ENCODE measurements at places on chromosomes 12 and 14.

DNA sequence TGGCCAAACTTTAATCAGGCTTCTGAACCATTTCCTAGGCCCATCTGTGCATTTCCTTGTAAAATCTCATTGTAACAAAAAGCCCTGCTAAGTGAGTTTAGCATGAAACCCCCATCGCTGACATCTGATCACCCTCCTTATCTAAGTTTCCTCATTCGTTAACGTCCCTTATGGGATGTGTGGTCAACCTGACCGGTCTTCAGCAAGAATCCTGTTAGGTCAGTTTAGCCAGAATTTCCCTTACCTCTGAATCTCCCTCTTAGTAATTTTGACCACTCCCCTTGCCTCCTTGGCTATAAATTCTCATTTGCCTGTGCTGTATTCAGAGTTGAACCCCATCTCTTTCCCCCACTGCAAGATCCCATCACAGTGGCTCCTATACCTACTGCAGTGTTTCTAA lies 239.3 kb downstream of the RMST start:
- no peak for DNase-seq

DNA sequence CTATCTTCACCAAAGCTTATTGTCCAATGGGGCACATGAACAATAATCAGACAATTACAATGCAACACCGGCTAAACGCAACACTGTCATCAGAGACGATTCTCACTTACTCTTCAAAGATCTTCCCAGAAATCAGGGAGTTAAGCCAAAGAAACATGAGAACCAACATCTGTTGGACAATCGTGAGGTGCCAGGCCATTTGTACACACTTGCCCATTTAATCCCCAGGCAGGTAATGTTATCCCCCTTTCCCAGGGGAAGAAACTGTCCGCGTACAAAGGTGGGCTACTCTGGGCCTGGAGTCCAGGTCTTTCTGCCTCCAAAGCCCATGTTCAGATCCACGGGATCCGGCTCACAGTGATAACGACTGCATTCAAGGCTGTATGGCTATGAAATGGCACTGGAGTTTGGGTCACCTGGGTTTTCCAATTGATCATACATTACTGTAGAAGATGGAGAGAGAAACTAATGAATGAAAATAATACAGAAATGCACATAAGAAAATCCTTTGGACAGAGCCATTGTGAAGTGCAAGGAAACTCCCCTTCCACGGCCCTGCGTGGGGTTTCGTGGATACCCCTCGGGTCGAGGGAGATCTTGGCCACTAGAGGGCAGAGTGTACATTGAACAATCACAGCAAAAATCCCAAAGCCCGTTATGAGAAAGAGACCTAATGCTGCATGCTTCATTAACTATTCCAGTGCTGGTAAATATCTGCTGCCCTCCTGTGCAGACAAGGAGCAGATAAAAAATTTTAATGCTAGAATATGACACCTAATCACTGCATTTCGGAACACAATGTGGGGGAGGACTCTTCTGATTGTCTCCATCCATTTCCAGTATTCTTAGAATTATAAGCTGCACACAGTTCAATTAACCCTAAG lies 111.4 kb downstream of the EGLN3 start:
- DNase-seq: peak; percentile 59

GRCh38 chr12:10158406-10158805 lies 13.5 kb downstream of the OLR1 start:
- no peak for DNase-seq

GRCh38 chr14:34373191-34373590 lies 88.8 kb downstream of the SPTSSA start:
- DNase-seq: no peak

DNA sequence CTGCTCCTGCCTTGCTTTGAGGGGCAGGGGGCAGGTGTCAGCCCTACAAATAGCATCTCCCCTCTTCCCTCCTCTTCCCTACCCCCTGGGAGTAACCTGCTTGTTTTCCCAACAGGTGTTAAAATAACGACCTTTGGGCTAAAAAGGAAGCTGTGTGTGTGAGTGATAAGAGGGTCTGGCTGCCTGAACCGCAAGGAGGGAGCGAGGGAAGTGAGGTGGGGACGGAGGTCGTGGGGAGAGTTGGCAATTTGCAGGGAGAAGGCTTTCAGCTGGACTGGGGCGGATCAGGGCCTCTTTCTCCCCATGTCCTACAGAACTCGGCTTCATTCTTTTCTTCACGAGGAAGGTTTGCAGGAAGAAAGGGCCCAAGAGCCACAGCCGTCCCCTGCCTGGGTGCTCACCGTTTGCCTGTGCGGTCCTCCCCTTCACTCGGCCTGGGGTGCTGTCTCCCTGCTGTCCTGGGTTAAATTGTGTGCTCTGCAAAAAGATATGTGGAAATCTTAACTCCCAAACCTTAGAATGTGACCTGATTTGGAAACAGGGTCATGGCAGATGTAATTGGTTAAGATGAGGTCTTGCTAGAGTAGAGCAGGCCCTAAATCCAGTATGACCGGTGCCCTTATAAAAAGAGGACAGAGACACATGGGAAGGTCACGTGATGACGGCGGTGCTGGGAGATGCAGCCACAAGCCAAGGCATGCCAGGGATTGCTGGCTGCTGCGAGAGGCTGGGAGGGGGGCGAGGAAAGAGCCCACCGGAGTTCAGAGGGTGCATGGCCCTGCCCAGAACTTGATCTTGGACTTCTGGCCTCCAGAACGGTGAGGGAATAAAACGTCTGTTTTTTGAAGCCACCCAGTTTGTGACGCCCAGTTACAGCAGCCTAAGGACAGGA lies 38.7 kb upstream of the NCOR2 start:
- DNase-seq: no peak

GRCh38 chr14:93936245-93936644 lies 9.1 kb downstream of the FAM181A start:
- no peak for DNase-seq

DNA sequence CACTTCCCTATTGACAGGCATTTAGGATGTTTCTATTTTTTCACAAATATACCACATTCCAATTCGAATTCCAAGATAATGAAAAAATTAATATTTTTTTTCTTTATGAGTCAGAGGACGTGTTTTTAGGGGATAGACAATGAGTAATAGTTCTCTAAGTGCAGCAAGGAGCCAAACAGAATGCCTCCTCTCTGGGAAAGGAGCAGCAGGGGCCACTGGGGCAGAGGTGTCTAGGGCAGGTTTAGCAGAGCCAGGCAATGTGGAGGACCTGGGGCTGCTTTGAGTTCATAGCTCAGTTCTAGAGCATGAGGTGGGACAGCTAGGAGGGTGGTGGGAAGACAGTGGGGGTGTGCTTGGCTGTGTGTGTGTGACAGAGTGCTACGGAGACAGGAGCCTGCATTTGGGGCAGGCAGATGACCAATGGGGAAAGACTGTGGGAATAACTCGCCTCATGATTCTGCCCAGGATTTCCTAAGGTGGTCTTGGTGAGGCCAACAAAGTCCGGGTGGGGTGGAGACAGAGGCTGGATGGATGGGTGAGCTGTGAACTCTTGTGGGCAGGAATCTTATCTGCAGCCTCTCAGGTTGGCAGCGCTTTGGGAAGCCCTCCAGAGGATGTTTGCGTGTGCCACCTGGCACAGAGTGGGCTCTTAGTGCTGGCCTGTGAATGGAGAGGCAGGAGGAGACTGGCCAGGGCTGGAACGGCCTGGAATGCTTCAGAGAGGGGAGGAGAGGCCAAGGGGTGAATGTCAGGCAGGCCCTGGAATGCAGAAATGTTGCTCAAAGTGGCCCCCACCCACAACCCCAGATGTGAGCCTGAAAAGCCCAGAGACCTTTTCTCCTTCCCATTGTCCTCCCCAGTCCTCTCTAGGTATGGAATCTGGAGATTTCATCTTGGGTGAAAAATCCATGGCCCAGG lies 2.4 kb upstream of the KRT7 start:
- DNase-seq: peak; percentile 56

DNA sequence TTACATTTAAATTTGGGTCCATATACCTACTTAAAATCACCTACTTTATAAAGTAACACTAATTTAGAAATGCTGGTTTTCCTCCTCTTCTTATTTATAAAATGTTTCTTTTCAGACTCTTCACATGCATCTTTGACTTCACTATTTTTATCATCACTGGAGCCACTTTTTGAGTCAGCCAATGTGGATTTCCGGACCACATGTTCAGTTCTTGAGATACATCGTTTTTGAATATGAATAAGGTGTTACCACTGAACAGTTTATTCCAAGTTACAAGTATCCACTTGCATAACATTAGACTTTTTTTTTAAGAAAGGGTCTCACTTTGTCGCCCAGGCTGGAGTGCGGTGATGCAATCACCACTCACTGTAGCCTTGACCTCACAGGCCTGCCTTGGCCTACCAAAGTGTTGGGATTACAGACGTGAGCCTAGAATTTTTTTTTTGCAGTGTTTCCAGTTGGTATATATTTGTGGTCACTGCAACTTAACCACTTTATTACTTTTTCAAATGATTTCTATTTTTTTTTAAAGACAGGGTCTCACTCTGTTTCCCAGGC lies 5.7 kb downstream of the FNTB start:
- DNase-seq: no peak

GRCh38 chr14:91125801-91126200 lies 11.9 kb downstream of the DGLUCY start:
- no peak for DNase-seq

DNA sequence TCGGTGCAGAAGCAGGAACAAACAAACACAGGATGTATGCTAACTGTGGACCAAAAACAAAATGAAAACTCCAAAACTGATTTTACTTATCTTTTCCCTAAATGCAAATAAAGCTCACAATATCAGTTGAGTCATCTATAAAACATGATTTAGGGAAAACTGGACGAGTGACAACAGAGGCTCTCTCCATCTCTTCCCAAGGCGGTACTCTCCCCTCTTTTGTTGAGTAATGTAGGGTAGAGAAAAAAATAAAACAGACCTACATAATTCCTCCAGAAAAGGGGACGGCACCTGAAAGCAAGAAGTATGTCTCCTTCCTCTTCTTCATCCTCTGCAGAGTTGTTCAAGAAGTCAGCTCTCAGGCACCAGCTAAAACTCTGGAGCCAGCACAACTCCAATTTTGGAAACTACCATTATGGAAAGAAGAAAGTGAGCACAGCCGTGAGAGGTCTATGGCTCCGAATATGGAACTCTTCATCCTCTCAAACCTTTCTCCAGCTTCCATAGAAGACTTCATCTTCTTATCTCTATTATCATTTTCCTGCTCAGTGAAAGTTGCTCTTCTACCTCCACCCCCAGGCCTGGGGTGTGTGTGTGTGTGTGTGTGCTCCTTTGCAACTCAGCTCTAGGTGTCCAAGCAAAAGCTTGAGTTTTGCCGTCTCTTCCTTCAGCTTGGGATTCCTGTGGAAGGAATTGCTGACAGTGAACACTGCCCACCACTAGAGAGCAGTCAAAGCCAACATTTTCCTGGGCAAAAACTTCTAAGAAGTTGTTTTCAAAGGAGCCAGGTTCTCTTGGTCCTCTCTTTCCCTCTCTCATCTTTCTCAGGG lies 155.4 kb downstream of the DIO2 start:
- DNase-seq: peak; percentile 63

GRCh38 chr12:25252946-25253345 lies 2.2 kb upstream of the KRAS start:
- DNase-seq: peak; percentile 21

DNA sequence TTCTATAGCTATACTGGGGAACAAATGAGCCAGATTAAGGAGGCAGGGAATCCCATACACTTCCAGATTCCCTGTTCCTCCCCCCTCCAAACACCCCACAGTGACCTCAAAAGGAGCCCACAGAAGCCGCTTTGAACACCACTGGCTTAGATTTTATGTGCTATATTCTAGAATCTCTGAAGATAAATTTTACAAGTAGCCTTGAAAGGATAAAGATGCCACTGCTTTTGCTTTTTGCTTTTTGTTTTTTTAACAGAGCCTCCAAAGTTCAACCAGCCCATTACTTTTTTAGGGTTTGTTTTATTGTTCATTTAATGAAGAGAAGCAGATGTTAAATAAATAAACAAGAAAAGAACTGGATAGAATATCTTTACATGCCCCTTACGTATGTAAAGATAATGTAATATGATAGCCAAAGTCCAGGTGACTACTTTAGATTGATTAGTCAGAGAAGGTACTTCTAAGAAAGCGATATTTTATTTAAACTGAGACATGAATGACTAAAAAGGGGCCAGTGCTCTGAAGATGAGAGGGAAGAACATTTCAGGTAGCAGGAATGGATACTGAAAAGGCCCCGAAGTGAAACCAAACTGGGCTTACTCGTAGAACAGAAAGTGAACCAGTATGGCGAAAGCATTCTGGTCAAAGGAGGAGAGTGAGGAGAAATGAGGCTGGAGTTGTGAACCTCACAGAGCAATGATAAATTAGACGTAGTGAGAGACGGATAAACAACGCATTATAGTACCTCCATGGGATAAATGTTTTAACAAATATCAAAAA lies 44.6 kb downstream of the DUSP6 start:
- no peak for DNase-seq

Data from mesenchymal stem cell (in vitro differentiated cells and primary cell).